ENCODE measurements at places on chromosomes 1 and 21.

DNA sequence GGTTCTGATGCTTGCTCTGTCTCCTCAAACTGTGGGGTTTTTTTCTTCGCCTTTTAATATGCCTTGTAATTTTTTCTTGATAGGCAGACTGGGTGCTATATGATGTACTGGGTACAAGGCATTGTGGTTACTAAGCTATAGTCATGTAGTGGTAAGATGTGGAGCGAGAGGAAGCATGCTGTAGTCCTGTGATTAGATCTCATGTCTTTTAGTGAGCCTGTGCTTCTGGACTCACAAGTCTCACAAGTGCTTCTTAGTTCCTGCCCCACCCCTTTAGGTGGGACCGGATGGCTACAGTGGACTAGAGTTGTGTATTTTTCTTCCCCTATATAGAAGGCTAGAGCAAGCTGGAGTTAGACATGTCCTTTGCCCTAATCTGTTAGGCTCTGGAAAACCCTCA lies 178.7 kb downstream of the DNM3 start:
- no peak for DNase-seq

DNA sequence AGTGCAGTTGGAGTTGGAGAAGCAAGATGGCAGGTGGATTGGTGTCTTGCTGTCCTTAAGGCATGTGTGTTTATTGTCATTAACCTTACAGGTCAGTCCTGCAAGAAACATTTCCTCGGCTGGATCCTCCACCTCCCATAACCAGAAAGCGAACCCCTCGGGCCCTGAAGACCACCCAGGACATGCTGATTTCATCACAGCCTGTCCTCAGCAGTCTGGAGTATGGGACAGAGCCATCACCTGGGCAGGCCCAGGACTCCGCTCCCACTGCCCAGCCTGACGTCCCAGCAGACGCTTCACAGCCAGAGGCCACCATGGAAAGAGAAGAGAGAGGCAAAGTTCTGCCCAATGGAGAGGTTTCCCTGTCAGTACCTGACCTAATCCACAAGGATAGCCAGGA lies 1.6 kb downstream of the C1orf226 start:
- no peak for DNase-seq

GRCh38 chr1:7013833-7014639 lies 228.8 kb downstream of the CAMTA1 start:
- no peak for DNase-seq

GRCh38 chr1:226986496-226987178 lies 46.5 kb downstream of the COQ8A start:
- DNase-seq, result no peak

DNA sequence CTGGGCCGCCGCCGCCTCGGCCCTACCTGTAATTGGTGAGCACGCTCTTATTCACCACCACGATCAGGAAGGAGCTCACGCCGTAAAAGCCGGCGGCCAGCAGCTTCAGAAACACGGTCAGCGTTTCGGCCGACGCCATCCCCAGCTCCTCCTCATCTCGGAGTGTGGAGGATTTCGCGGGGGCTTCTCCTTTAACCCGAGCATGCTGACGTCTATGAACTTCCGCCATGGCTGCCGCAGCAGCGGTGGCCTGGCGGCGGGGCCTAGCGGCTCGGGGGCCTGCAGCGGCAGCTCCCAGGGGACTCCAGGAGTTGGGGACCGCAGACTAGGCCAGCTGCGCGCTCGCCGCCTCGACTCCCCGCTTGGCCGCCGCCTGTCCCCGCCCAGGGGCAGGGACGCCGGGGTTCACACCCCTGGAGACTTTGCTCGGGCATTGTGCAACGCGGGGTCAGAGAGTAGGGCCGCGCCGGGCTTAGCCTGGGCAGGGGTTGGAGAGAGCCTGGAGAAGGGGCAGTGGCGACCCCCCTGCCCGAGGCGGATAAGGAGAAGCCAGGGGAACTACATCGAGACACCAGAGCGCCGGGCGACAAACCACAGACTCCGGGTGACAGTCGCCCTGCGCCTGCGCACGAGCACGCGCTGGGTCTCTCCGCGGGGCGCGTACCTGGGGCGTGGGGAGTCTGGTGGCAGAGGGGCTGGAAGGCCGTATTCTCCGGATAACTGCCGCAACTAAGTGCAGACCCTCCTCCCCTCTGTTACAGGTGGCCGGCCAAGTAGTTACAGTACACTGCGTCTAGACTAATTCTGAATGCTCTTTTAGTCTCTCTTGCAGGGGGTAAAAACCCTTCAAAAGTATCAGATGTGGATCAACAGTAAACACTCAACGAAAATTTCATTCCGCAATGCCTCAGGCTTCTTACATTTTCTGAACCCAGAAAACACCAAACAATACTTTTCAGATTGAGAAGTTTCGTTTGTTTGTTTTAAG lies at the start of gene SLC35D1:
Gene SLC35D1, minus strand, starts transcription at position 364 of the 988 bp plus-strand sequence. Its CDS starts 135 bp downstream, at position 229.
- peak; percentile 62 for DNase-seq

DNA sequence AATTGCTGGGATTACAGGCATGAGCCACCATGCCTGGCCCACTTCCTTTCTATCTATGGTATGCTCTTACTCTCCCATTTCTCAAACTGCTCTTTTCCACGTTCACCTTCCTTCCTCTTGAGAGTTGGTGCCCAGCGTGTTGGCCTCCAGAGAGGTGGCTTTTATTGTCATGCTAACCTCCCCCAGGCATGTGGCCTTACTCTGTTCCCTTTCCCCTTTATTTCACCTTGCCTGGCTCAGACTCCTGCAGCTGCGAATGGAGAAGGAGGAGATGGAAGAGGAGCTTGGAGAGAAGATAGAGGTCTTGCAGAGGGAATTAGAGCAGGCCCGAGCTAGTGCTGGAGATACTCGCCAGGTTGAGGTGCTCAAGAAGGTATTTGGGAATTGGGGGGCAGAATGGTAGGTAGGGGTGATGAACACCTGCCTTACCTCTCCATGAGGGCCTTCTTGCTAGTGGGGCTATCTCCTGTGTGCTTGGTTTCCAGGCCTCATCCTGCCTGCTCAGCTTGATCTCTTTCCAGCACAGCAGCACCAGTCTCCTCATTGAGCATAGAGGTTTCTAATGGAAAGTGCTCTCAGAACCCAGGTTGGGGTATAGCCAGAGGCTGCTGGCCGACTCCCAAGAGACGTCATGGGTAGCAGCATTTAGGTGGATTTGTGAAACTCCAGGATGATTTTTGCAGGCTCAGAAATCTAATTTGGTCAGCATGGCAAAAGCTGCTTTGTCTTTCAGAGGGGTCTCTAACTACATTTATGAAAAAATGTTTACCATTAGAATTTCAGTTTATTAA lies 13.2 kb upstream of the TUFT1 start:
- no peak for DNase-seq

GRCh38 chr1:12040457-12041051 lies 21.3 kb downstream of the MIIP start:
- DNase-seq, result no peak

DNA sequence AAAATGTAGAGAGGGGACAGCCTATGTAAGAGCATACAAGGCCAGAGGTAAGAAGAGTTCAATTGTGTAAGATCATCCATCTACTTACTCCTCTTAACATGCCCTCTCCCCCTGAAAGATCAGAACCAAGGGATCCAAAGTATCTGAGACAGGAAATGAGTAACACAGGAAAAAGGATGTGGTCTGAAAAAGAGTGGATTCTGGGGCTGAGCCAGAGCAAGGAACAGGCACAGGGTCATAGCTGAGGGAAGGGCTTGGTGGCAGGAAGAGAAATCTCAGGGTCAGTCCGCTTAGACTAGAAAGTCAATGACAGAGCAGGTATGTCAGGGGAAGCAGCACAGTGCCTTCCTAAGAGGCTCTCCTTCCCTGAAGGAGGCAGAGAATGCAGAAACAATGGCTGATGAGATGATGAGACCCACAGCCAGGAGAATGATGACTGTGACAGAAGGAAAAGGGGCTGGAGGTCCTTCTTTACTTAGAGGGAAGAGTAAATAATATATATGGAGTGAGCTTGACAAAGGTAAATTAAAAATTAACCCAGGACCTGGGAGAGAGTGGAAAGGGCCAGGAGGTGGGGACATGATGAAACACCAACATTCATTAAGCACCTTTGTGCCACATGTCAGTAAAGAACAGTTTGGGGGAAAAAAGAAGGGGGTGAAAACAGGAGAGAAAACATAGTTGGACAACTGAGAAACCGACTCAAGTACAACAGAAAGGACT lies 26.2 kb upstream of the A3GALT2 start:
- no peak for DNase-seq

DNA sequence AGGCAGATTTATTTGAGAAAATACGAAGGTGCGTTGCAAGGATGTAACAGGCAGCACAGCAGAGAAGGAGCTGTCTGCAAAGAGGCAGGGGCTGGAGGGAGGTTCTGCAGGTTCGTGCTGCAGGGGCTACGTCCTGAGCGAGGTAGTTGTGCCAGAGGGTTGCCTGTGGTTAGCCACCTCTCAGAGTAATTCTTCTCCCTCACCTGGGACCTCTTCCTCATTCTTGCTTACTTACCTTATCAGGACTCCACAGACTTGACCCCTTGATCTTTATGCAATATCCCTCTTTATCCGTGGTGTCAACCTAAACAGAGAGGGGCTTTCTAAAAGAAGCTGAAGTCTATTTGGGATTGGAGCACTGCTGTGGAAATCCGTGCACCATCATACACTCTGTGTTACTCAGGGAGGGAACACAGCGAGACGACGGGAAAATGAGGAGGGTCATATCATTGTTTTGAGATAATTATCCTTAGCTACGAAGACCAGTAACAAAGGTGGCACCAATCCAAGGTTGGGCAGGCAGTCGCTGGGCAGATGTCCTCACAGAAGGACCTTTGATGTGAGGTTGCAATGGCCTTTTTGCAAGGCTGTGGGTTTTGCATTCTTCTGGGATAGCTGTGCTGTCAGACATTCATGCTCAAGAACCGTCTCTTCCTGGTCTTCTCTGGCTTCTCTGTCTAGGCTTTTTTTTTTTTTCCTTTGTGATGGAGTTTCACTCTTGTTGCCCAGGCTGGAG lies 82.8 kb downstream of the WDR4 start:
- DNase-seq, result no peak

GRCh38 chr1:100215101-100215500 lies 34.5 kb downstream of the DBT start:
- no peak for DNase-seq

DNA sequence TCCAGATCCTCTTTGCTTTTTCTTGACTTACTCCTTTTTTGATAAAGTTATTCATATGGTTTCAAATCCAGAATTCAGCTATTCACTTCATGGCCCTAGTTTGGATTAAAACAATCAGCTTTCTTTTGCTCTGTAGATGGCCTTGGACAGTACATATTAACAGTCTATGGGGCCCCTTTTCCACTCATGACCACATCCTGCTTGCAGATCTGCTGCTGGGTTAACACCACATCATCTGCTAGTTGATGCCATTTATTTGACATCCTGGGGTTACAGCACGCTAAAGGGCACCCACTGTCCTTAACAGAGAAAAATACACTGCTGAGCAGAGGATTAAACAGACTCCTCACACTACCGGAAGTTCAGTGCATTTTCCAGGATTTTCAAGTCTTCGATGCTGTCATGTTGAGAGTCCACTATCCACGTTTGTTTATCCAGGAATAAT lies 941 bp upstream of the IFI16 start:
- no peak for DNase-seq

DNA sequence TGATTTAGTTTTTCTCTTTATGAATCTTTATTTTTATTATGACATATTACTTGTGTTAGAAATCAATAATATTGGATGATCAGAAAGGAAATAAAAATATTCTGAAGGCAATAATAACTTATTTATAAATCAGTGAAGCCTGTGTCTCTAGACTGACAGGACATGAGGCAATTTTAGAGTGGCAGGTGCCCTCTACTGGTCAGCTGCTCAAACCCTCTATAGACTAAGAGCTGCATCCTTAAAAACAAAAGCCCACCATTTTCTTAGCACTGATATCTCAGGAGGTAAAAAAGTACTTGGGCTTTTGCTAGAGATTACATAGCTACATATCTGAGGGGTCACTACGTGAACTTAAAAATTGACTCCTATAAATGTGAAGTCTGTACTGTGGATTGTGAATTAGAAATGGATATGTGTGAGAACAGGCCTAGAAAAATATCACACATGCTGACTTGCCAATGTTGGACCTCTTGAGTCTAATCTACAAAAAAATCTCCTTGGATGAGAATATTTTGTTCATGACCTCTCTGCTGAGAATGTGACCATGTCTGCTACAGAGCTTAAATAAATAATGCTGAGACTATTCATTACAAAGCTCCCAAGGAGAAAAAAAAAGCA lies 597.9 kb upstream of the ADAMTS5 start:
- DNase-seq, result no peak

GRCh38 chr1:102572637-102573036 lies 535.7 kb downstream of the COL11A1 start:
- no peak for DNase-seq

GRCh38 chr1:40422630-40423263 lies 27.5 kb upstream of the ZFP69B start:
- no peak for DNase-seq

DNA sequence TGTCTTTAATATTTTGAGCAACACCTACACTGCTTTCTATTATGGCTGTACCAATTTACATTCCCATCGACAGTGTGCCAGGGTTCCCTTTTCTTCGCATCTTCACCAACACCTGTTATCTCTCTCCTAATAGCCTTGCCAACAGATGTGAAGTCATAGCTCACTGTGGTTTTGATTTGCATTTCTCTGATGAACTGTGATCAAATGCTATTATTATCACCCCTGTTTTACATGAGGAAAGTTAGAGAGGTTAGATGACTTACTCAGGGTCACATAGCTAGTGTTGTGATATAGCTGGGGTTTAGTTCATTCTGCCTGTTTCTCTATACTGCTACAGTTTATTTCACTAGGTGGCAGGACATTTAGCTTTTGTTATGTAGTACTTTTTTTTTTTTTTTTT lies 204.1 kb downstream of the FMN2 start:
- DNase-seq, result no peak

- DNase-seq, result no peak
Measured at GRCh38 chr1:156358641-156359040, 10.4 kb upstream of the RHBG start.

DNA sequence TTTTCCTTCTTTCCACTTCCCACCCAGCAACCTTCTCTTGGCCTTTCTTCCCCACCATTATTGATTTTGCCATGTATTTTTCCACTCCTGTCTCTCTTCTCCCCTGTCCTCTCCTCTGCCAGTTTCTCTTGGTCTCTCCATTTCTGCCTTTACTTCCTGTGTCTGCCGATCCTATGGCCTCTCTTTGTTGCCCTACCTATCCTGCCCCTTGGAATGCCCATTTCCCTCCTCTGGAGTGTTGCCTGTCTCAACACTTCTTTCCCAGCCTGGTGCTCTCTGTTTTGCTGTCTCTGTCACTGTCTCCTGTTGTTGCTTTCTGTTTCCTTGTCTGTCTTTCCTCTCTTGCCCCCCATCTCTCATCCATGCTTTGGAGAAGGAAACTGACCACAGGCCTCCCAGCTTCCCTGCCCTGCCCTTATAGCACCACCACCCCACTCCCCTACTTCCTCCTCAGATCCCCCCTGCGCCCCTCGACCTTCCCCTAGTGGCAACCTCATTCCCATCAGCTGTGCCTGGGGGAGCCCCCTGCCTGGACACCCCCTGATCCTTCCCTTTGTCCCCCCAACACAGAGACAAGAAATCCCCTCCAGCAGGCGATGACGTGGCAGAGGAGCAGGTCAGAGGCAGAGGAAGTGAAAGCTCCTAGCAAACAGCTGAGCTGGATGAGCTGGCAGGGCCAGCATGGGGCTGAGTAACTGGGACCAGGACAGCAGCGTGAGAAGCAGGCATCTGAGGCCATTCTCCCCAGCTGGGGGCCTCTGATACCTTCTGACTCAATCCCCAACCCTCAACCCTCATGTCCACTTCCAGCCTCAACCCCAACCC lies 6.6 kb upstream of the ETV3L start:
- no peak for DNase-seq

- DNase-seq, result no peak
Measured at GRCh38 chr1:224058303-224058702, 55.6 kb upstream of the FBXO28 start.
